PC-9 (cell line): ENCODE measurements at places on chromosomes 12 and 14. TPM values are rescaled to one million over a fixed set of nuclear protein-coding genes. Genes with fewer than 3 reads are reported as not detected.

GRCh38 chr14:49297102-49297501 is 289.1 kb downstream of the RPS29 start:
- DNase-seq = no peak
- no peaks in the 10 kb centered on the region for H3K4me1 ChIP-seq
- no peaks in the 10 kb centered on the region for H3K36me3 ChIP-seq
- no peak overlapping the region for H3K27ac ChIP-seq
- no peak overlapping the region for H3K4me3 ChIP-seq
- H3K27me3 ChIP-seq = no peaks in the 10 kb centered on the region

- no peak for DNase-seq
- no peak overlapping the region for H3K27ac ChIP-seq
- peaks cover 16% of the 10 kb centered on the region; the same call in 1 of the 2 replicates for H3K27me3 ChIP-seq
Measured at GRCh38 chr14:101604935-101605780, 43.9 kb downstream of the DIO3 start.

- no peak overlapping the region for H3K4me3 ChIP-seq
- peaks cover 26% of the 10 kb centered on the region for H3K4me1 ChIP-seq
Measured at GRCh38 chr14:61429316-61429715, 107.9 kb downstream of the PRKCH start.

DNA sequence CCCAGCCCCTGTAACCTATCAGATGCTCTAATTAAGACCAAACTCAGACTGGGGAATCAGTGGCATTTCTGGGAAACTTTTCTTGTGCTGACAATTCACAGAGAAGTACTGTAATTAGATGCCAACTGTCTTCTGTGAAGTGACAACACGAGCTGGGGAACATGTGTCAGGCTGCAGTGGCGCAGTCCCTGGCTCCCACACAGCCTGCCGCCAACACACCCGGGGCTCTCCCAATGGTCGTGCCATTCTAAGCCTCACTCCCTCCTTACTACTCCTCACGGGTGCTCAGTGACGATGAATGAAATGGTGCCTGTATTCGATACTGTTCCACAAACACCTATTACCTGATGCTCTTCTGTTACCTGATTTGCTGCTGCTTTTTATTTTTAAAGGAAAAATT is 18.6 kb downstream of the GARIN2 start:
- no peak for DNase-seq
- H3K27me3 ChIP-seq = no peaks in the 10 kb centered on the region
- H3K36me3 ChIP-seq = no peaks in the 10 kb centered on the region; the same call in 1 of the 2 replicates
- no peak overlapping the region for H3K27ac ChIP-seq
- no peak overlapping the region for H3K4me3 ChIP-seq

CTDSP2 gene
- total RNA-seq = 102 and 107 TPM in 2 replicates

SLC7A8 gene
- 2.0 and 3.6 TPM in 2 replicates for total RNA-seq

KRT3 gene
- total RNA-seq = 0.24 and 0.73 TPM in 2 replicates
